ENCODE measurements at places on chromosomes 4 and X.

DNA sequence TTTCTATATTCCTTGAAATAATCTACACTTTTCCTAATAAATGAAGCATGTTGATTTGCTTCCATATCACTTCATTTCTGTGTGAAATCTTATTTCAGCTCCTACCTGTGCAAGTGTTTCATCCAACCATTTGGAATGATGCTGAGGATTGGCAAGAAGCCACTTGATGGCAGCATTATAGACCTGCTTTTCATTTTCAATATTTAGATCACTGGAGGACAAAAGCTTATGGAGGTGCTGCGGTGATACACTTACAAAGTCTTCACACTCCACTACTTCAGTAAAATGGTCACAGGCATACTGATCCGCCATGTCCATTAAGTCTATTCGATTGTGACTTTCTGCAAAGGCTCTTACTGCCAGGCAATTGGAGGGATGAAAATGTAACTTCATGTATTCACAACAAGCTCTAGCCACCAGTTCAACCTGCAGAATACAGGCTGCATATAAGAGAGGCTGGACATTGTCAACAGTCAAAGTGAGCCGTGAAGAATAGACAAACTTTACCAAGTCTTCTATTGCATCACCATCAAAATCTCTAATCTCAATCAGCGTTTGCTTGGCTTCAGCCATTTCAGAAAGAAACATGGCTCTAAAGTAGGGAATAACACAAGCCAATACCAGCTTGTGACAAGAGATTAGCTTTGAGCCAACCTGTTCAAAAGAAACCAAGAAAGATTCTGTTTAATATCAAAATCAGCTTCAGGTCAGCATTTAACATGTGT, 35.1 kb downstream of the KLHL8 start:
- no peak for DNase-seq

DNA sequence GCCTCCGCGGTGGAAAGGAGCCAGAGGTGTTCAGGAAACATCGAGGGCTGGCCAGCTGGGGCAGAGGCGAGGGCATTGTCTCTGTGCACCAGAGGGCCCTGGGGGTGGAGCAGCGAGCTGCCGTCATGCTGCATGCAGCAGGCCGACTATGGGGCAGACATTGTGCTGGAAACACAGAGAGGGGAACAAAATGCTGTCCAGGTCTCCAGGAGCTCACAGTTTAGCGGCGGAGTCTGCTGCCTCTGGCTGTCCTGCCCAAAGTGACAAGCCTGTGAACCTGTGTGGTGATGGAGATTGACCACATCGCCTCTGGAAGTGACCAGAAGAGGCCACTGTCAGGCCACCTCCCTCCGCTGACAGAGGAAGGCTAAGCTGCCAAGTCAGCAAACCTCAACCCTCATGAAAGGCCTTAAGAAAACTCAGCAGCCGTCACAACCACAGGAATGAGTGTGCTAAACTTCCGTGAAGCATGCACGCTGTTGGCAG, 20.1 kb upstream of the SASH3 start:
- DNase-seq = peak; percentile 31

DNA sequence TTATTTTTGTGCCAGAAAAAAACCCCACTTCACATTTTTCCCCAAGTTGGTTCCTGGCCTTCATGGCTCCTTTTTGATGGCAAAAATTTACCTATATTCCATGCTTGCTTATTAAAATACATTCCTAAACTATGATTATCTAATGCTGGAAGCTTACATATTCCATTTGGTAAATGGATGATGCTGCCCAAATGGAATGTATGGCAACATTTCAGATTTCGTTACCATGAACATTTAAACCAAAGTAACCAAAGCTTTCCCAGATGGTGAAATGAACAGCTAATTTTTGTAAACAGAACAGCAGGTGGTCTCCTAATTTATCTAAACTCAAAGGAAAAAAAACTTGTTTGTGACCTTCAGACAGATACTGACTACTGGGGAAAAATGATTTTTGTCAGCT, 110.8 kb upstream of the TEX13A start:
- DNase-seq = no peak

DNA sequence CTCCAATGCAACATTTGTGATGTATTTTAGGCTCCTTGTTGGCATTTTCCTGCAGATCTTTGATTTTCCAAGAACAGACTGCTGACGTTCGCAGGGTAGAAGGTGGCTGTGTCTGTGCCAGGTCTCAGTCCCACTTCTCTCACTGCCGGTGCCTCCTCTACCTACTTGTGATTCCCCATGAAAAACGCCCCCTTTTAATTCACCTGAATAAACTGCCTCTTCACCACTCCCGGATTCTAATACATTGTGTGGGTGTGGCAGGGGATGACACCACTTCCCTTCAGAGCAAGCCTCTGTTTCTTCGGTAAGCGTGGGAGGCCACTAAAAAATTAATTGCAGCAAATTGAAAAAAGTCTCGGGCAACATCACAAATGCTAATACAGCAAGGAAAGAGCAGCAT, 96.1 kb upstream of the FAM9B start:
- no peak for DNase-seq

DNA sequence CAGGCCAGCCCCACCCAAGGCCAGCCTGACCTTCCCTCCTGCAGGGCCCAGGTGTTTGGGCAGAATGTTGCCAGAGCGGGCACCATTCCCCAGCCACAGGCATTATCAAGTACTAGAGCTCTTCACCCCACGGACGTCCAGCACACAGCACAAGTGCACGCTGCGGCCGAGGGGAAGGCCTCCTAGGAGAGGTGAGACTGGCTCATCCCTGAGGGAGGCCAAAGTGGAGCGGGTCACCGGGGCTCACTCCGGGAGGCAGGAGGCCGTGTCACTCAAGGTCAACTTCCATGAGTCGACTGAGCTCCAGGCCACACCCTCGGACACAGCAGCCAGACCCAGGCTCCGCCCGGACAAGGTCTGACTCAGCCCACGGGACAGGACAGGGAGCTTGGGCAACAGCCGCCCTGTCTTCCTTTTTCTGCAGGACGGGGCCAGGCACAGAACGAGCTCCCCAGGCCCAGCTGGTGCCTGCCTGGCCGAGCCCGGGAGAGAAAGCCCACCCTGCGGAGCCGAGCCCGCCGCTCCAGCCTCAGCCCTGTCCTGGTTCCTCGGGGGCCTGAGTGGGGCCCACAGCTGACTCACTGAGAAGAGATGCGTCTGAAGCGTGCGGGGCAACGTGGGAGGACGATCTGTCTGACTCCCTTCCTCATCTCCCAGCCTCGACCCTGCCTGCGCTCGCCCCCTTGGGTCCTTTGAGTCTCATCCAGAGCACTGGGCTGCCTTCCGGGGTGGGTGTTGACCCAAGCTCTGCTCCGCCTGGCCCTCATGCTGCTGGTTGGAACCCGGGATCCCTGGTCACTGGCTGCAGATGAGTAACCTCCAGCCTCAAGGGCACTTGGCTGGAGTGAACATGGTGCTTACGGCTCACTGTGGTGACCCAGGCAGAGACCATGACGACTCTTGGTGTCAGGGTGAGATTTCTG, 1.6 kb downstream of the SLC49A3 start:
- no peak for DNase-seq

GRCh38 chrX:4263030-4263803, 549.8 kb upstream of the PRKX start:
- DNase-seq = no peak

- DNase-seq = no peak
These were observed 202.7 kb upstream of the ETNPPL start for GRCh38 chr4:108965472-108966076.

GRCh38 chrX:65674204-65674893, 6.9 kb downstream of the MSN start:
- peak; percentile 34 for DNase-seq

GRCh38 chr4:61223385-61223784, 23.3 kb downstream of the ADGRL3 start:
- DNase-seq = no peak

- DNase-seq = no peak
These were observed 16.9 kb upstream of the HPRT1 start for GRCh38 chrX:134443020-134443419.

DNA sequence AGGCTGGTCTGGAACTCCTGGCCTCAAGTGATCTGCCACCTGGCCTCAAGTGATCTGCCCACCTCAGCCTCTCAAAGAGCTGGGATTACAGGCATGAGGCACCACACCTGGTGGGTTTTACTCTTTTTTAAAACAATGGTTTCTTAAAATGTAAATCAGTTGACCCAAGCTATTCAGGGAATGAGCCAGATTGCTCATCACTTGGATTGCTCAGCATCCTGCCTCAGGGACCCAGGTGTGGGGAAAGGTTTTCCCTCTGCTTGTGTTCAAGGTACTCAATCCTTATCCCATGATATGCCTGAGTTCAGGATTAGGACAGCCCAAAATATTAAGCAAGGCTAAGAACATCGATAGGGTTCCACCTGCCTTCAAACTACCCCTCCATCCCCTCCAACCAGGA, 67.4 kb downstream of the CHRNA9 start:
- DNase-seq = no peak

- DNase-seq = no peak
These were observed 6.4 kb upstream of the SMIM9 start for GRCh38 chrX:154840856-154841255.

DNA sequence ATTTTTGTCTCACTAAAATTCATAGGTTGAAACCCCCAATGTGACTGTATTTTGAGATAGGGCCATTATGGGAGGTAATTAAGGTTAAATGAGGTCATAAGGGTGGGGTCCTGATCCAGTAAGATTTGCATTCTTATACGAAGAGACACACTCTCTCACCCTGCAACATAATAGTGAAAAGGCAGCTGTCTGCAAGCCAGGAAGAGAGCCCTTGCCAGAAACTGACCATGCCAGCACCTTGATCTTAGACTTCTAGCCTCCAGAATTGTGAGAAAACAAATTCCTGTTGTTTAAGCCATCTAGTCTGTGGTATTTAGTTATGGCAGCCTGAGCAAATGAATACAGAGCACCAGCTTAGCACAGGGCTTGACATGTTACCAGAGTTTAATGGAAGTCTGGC, 17.5 kb upstream of the IGSF1 start:
- no peak for DNase-seq

DNA sequence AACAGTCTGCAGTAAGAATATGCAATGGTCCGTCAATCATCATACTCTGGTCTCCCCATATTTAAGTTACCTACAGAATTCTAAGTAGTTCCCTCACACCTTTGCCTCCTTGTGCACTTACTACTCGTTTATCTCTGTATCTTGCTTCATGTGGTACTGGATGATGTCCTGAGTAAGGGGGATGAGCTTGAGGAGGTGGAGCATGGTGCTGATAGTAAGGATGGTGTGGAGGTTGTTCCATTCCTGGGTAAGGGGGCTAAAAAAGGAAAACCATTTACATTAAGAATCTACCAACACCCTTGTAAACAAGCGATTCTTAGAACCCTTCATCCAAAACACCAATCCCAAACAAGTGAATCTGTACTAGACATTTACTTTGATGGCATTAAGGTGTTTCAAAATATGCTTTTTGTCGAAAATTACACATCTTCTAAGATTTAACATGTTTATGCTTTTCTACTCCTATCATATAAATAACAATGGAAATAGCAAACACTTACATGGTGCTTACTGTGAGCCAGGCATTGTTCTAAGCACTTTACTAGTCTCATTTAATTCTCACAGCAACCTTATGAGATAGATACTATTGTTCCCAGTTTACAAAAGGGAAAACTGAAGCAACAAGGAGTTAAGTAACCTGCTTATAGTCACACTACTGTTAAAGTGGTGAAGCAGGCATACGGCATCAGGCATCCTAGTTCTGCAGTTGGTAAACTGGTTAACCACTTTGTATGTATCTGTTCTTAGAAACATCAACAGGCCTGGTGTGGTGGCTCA, 33.5 kb downstream of the YTHDC1 start:
- DNase-seq = no peak

- DNase-seq = no peak
These were observed 1.6 kb upstream of the F8 start for GRCh38 chrX:155023907-155024833.

- DNase-seq = no peak
These were observed 278.5 kb upstream of the UGT8 start for GRCh38 chr4:114320126-114320525.

- no peak for DNase-seq
These were observed 66.8 kb downstream of the SOWAHB start for GRCh38 chr4:76830964-76831703.

DNA sequence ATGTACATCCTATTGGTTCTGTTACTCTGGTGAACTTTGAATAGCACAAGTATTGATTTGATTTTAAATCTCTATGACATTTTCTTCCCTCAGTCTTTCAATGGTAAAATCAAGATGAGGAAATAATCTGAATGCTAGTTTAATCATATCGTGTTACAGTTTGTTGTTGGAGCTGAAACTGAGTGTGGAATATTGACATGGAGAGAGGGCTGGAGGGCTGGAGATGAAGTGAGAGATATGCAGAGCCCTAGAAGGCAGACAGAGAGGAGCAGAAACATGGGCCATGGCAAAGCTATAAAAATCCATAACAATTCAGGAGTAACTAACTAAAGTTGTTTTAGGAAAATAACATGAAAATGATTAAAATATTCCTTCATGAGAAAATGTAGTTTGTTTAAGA, 141.1 kb downstream of the BANK1 start:
- no peak for DNase-seq

GRCh38 chrX:154517101-154517781, 1.2 kb upstream of the FAM3A start:
- DNase-seq = no peak

DNA sequence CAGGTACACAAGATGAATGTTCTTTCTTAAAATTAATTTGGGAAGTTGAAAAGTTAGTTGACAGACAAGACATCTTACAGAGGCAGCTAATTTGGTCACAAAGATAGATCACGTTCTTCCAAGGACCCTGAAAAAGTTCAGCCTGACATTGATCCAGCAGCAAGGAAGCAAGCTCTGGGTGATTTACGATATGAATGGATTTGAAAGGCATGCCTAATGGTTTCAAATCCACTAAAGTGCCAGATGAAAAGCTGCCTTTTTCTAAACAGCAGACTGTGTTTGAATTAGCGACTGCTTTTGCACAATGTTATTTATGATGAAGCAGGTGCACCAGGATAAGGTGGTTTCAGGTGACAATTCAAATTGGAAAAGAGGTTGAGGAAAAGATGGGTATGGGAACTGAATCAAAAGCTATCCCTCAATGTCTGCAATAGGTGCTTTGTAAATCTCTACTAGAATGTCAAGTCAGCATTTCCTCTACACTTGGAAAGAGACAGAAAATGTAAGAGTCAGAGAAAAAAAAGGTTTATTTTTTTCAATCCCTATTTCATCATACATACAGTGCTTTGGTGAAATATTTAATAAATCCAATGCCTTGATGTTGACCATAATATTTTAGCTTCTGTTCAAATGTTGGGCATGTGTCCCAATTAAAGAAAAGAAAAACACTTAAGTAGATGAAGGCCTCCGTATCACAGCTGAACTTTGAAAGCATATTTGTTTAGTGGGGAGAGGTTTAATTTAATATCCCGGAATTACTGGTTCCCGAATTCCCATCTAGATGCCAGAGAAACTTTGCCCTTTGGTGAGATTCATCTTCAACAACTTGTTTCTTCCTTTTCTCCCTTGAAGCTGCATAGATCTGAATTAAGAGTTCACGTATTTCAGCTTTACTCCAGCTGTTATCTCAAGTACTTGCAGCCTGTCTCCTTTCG, 6.0 kb downstream of the RASGEF1B start:
- no peak for DNase-seq

GRCh38 chr4:2761035-2761923, 5.1 kb upstream of the TNIP2 start:
- DNase-seq = no peak

GRCh38 chr4:24405926-24406325, 178.4 kb downstream of the DHX15 start:
- no peak for DNase-seq

- no peak for DNase-seq
These were observed 394.9 kb upstream of the BOD1L1 start for GRCh38 chr4:14022456-14022855.

Data from T-helper 1 cell (primary cell).